Progenitor cell of endocrine pancreas (in vitro differentiated cells): ENCODE measurements at places on chromosomes 4 and X.

DNA sequence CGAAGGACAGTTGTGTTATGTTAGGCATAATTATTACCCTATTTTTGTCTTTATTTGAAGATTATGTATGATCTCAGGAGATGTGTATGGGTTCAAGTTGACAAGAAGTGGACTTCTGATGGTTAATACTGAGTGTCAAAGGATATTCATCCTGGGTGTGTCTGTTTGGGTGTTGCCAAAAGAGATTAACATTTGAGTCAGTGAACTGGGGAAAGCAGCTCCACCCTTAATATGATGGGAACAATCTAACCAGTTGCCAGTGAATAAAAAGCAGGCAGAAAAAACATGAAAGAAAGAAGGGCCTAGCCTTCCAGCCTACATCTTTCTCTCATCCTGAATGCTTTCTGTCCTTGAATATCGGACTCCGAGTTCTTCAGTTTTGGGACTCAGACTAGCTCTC, 332.6 kb downstream of the DTHD1 start:
- DNase-seq: no peak

DNA sequence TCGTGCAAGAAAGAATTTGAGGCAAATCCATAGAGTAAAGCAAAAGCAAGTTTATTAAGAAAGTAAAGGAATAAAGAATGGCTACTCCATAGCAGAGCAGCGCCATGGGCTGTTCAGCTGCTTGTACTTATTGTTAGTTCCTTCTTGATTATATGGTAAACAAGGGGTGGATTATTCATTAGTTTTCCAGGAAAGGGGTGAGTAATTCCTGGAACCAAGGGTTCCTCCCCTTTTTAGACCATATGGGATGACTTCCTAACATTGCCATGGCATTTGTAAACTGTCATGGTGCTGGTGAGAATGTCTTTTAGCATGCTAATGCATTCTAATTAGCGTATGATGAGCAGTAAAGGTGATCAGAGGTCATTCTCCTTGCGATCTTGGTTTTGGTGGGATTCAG, 23.5 kb upstream of the CEP135 start:
- DNase-seq: no peak

DNA sequence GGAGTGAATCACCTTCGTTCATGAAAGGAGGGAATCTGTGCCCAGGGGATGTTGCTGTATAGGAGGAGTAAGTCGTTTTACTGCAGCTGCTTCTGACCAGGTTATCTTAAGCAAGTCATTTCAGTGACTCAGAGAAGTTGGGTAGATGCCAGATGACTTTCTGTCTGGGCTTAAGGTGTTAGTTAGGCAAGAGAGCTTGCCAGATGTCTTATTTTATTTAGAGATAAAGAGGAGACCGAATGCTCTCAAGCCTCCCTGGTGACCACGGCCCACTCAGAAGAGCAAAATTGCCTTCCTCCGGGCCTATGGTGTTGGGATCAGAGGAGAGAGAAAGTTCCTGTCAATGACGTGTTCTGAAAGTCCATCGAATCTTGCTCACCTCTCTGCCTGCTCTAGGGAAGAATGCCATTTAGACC, 16.3 kb upstream of the ZNF827 start:
- DNase-seq: no peak

DNA sequence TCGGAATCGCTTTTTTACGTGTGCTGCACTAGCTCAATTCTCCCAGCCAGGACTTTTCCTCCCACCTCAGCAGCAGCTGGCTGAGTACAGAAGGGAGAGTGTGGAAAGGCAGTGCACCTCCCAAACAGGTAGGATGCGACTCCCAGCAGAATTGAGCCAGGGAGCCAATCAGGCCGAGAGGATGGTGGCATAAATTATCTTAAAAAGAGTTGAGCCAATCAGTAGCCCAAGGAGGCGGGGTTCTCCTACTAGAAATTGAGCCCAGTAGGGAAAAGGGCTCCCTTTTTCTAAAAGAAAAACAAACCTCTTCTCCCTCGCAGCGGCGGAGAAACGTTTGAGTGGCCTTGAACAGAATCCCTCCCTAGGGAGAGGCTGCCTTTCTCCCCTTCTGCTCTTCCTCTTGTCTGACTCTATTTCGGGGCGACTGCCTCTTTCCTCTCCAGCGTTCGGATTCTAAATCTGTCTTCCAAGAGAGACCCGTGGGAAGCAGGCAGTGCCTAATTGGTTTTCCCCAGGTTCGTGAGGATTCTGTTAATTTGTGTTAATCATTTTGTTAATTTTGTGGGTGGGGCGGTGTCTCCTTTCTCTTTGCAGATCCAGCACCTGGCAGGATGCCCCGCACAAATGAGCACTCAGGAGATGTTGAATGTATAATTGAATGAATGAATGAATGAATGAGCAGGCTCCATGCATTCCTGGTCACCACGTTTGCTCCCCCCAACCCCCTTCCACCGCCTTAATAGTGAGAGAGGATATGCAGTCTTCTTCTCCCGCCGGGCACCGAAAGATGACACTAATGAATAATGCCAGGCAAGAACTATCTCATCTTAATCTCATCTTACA, at the start of gene GABRG1:
GABRG1 (minus strand) TSS at position 142 of the 843 bp plus-strand sequence; CDS start at position 1, 141 bp downstream.
- DNase-seq: no peak

- no peak for DNase-seq
Measured at GRCh38 chrX:140916872-140917271, 85.5 kb upstream of the SPANXB1 start.
